ENCODE measurements at places on chromosomes 6 and 20. TPM values are rescaled to one million over a fixed set of nuclear protein-coding genes. Genes with fewer than 3 reads are reported as not detected.

The OR12D3 gene
- not detected for total RNA-seq

The MICB gene
- total RNA-seq = 2.7 TPM

The FUCA2 gene
- total RNA-seq = 62.7 TPM

The CST3 gene
- 2,306 TPM for total RNA-seq
